ENCODE measurements at places on chromosomes 12 and 14. TPM values are rescaled to one million over a fixed set of nuclear protein-coding genes. Genes with fewer than 3 reads are reported as not detected.

Gene KLRB1
- total RNA-seq, result 6.8 TPM

Gene PROX2
- total RNA-seq, result 0.71 TPM

Gene MNAT1
- total RNA-seq, result 13.4 TPM

Gene CLEC4D
- total RNA-seq, result not detected

Gene PIK3C2G
- not detected for total RNA-seq

Gene CLEC2A
- total RNA-seq, result not detected

Gene OR6C2
- not detected for total RNA-seq

Gene ACOT4
- total RNA-seq, result 1.4 TPM

Gene CLEC4E
- not detected for total RNA-seq

Gene LRRC10
- total RNA-seq, result not detected

Gene KRT86
- total RNA-seq, result 0.56 TPM

Gene TMED10
- total RNA-seq, result 142 TPM

Gene DAO
- total RNA-seq, result not detected

Gene FAM181A
- not detected for total RNA-seq
